ENCODE measurements at places on chromosomes 13 and 19.

GRCh38 chr13:54356849-54357248 is 1328.2 kb downstream of the OLFM4 start:
- DNase-seq, result peak; percentile 77

DNA sequence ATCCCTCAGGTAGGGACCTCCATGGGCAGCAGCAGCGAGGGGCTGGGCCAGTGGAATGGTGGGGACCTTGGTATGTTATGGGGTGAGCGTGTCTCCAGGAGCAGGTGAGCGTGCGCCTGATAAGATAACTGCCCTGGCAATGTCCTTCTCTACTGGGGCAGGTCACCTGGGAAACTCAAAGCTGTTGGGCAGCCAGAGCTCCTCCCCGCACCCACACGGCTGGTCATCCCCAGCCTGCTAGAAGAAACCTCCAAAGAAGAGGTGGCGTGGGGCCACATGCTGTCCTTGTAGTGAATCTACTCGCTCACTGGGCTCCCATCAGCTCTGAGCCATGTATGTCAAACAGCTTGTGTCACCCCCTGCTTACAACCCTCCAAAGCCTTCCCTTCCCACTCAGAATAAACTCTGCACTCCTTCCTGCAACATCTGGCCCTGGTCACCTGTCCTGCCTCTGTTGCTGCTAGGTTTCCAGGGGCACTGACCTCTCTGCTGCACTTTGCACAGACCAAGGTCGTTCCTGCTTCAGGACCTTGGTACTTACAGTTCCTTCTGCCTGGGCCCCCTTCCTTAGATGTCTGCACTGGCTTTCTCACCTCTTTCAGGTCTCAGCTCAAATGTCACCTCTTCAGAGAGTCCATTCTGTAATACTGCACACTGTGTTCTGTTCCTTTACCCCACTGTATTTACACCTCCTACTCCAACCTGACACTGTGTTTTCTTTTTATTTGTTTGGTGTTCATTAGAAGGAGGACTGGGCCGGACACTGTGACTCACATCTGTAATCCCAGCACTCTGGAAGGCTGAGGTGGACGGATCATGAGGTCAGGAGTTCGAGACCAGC is 1.8 kb upstream of the ATP4A start:
- DNase-seq, result no peak

GRCh38 chr13:93101226-93101734 is 125.3 kb upstream of the GPC6 start:
- no peak for DNase-seq

- DNase-seq, result no peak
Observed at GRCh38 chr13:46578590-46578975, 25.6 kb downstream of the LRCH1 start.

- no peak for DNase-seq
Observed at GRCh38 chr13:22018076-22018835, 347.4 kb downstream of the FGF9 start.

DNA sequence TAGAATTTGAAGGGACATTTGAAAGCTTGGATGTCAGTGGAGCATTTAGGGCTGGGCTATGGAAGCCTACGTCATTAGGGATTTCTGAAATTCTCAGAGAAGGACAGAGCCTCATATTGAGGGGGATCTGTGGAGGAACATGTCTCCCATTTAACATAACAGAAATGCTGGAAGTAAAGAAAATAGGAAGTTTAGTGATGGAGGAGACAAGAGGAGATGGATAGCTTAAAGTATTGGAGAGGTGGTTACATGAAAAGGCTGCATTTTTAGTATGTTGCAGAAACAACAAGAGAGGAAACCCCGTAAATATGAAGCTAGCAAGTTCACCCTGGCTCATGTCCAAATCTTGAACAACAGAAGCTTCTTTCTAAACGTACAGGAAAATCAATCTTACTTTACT is 24.4 kb downstream of the LIG4 start:
- no peak for DNase-seq

GRCh38 chr13:111629926-111630325 is 309.5 kb downstream of the TEX29 start:
- DNase-seq, result no peak

DNA sequence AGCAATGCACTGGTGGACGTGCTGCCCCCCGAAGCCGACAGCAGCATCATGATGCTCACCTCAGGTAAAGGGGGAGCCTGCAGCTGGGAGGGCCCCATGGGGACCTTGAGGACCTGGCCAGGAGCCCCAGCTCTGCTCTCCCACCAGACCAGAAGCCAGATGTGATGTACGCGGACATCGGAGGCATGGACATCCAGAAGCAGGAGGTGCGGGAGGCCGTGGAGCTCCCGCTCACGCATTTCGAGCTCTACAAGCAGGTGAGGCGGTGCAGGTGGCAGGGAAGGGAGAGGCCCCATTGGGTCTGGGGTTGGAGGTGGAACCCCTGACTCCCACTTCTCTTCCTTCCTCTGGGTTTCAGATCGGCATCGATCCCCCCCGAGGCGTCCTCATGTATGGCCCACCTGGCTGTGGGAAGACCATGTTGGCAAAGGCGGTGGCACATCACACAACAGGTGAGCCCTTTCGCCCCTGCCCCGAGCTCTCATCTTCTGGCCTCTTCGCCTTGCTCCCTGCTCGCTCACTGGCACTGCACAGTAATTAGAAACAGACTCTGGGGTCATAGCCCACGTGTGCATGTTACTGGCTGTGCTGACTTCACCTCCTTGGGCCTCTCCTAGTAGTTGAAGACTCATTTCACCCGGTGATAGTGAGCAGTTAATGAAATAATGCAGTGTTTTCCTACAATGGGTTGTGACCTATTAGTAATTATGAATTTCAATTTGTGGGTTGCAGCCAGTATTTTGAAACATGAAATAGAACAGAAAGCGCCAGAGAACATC is 3.6 kb downstream of the PSMC4 start:
- no peak for DNase-seq

- DNase-seq, result no peak
Observed at GRCh38 chr19:54551950-54552912, 21.4 kb upstream of the LILRA2 start.

- peak; percentile 88 for DNase-seq
Observed at GRCh38 chr19:8206147-8207087, 2.8 kb upstream of the CERS4 start.

DNA sequence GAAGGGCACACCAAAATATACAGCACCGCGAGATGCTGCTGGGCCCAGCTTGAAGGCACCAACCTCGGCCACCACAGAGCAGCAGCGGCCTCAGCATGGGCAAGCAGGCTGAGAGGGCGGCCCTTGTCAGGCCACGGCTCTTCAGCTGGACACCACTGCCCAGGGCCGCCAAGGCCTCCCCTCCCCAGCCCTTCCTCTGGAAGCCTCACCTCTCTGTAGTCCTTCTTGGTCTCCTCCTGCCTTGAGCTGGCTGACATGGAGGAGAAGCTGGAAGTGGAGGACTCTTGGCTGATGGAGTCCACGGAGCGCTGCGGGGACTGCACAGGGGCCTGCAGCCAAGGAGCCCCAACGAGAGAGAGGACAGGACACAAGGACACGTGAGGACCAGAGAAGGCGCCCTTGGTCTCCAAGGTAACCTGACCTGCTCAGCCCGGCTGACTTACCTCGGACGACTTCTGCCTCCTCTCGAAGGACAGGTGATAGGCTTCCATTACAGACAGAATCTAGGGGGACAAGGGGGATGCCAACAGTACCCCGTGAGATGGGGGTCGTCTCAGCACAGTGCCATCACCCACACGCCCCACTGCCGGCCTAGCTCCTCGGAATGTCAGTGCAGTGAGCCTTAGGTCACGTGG is 38.2 kb downstream of the PDCD5 start:
- DNase-seq, result no peak

GRCh38 chr19:41958367-41959055 is 610 bp downstream of the RABAC1 start:
- peak; percentile 96 for DNase-seq

DNA sequence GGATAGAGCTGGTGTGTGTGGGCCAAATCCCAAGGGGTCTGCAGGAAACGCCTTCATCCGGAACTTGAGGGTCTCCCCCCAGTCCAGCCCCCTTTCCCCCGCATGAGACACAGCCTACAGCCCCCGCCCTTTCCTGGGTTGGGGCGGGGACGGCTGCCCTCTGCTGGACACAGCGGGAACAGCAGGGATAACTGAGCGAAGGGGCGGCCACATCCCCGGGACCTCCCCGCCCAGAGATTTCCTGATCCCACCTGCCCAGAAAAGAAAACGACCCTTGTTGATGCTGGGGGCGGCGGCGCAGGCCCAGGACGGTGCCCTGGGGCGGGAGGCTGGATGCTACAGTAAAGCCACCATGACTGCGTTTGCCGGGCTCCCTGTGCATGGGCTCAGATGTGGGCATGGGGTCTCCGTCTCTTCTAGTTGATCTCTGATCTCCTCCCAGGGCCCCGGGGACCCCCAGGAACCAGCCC is 14.2 kb downstream of the ONECUT3 start:
- no peak for DNase-seq
